ENCODE measurements at places on chromosomes 1 and 21. TPM values are rescaled to one million over a fixed set of nuclear protein-coding genes. Genes with fewer than 3 reads are reported as not detected.

The COL8A2 gene
- total RNA-seq = 1.5 TPM

- H3K27ac ChIP-seq = no peak overlapping the region
- no peaks in the 10 kb centered on the region for H3K27me3 ChIP-seq
- no peaks in the 10 kb centered on the region for H3K36me3 ChIP-seq
- H3K4me1 ChIP-seq = no peaks in the 10 kb centered on the region
- DNase-seq = no peak
These were observed 183.7 kb upstream of the RRP15 start for GRCh38 chr1:218101409-218101808.

DNA sequence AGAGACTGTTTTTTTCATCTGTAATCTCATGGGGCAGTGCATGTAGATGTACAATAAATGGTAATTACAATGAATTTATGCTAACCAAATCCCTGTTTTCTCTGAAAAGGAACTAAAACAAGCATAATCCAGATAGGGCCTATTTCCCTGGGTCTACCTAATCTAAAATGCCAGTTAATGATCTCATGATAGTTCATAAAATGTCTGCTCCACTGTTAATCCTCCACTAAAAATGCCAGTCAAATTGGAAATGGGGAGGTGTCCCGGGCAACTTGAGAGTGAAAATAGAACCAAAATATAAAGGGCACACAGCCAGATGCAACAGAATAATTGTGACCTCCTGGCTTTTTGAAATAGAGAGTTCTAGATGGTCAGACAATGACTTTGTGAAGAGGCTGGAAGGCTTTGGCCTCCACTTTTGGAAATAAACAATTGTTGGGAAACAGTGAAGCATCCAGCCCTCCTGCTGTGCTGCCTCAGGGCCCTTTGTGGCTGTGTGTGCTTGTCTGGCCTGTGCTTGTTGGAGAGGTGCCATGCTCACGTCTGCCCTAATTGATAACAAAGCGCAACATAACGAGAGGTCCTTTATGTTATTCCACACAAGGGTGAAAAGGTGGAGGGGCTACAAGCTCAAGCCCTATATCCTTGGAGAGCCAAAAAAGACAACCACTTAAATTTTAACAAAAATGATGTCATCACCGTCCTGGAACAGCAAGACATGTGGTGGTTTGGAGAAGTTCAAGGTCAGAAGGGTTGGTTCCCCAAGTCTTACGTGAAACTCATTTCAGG is 97.7 kb downstream of the ATP5PO start:
- H3K4me1 ChIP-seq = no peaks in the 10 kb centered on the region
- peaks cover 83% of the 10 kb centered on the region for H3K36me3 ChIP-seq
- H3K27ac ChIP-seq = no peak overlapping the region

- H3K36me3 ChIP-seq = no peaks in the 10 kb centered on the region
- DNase-seq = no peak
- H3K4me3 ChIP-seq = no peak overlapping the region
- no peaks in the 10 kb centered on the region for H3K27me3 ChIP-seq
These were observed 14.7 kb downstream of the SUSD4 start for GRCh38 chr1:223349241-223349640.

- H3K27ac ChIP-seq = no peak overlapping the region
- peaks cover under 1% of the 10 kb centered on the region for H3K4me1 ChIP-seq
- no peaks in the 10 kb centered on the region for H3K27me3 ChIP-seq
- H3K4me3 ChIP-seq = no peak overlapping the region
These were observed 6.8 kb downstream of the GPR137B start for GRCh38 chr1:236149003-236149595.

The FOXD2 gene
- 0.07 TPM for total RNA-seq

The ZMYM1 gene
- 29.4 TPM for total RNA-seq

The HHIPL2 gene
- 0.15 TPM for total RNA-seq

GRCh38 chr1:11898831-11899467 is 27.3 kb downstream of the KIAA2013 start:
- no peaks in the 10 kb centered on the region for H3K36me3 ChIP-seq
- peak; percentile 78 for DNase-seq
- H3K4me3 ChIP-seq = no peak overlapping the region
- no peak overlapping the region for H3K27ac ChIP-seq
- peaks cover 4% of the 10 kb centered on the region for H3K4me1 ChIP-seq

DNA sequence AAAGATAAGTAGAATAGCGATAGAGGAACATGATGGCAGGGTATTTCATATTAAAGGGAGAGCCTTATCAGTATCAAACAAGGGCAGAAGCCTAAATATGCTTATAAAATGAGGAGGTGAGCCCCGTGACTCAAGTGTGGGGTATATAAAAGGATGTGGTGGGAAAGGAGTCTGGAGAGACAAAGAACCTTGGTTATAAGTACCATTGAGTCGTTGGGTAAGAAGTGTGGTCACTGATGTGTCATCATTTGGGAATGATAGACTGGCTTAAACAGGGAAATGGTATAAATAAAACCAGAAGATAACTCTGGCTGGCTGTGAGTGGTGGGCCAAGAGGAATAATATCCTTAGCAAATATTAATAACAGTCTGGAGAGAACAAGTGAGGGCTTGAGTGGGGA is 10.9 kb upstream of the CD5L start:
- no peaks in the 10 kb centered on the region for H3K27me3 ChIP-seq
- no peak overlapping the region for H3K27ac ChIP-seq
- H3K36me3 ChIP-seq = no peaks in the 10 kb centered on the region
- no peak overlapping the region for H3K4me3 ChIP-seq

- H3K27ac ChIP-seq = no peak overlapping the region
- H3K4me3 ChIP-seq = no peak overlapping the region
- H3K4me1 ChIP-seq = no peaks in the 10 kb centered on the region
- no peaks in the 10 kb centered on the region for H3K36me3 ChIP-seq
These were observed 56.6 kb downstream of the ATP1B1 start for GRCh38 chr1:169163059-169163458.

GRCh38 chr21:32795376-32795775 is 23.8 kb upstream of the PAXBP1 start:
- DNase-seq = no peak
- H3K4me1 ChIP-seq = no peaks in the 10 kb centered on the region
- no peaks in the 10 kb centered on the region for H3K27me3 ChIP-seq
- no peak overlapping the region for H3K27ac ChIP-seq

GRCh38 chr1:31797216-31797615 is 18.6 kb downstream of the SPOCD1 start:
- no peaks in the 10 kb centered on the region for H3K27me3 ChIP-seq
- no peak overlapping the region for H3K4me3 ChIP-seq

The CD1B gene
- not detected for total RNA-seq

GRCh38 chr1:47431534-47431933 is 6.3 kb upstream of the FOXD2 start:
- no peaks in the 10 kb centered on the region for H3K36me3 ChIP-seq
- DNase-seq = peak; percentile 62
- H3K27ac ChIP-seq = no peak overlapping the region
- H3K4me3 ChIP-seq = no peak overlapping the region
- peaks cover 74% of the 10 kb centered on the region for H3K27me3 ChIP-seq
- H3K4me1 ChIP-seq = no peaks in the 10 kb centered on the region

- no peak for DNase-seq
- no peak overlapping the region for H3K4me3 ChIP-seq
- peaks cover 10% of the 10 kb centered on the region for H3K36me3 ChIP-seq
- no peaks in the 10 kb centered on the region for H3K4me1 ChIP-seq
- H3K27me3 ChIP-seq = no peaks in the 10 kb centered on the region
These were observed 5.0 kb downstream of the TOR1AIP2 start for GRCh38 chr1:179872558-179872957.

DNA sequence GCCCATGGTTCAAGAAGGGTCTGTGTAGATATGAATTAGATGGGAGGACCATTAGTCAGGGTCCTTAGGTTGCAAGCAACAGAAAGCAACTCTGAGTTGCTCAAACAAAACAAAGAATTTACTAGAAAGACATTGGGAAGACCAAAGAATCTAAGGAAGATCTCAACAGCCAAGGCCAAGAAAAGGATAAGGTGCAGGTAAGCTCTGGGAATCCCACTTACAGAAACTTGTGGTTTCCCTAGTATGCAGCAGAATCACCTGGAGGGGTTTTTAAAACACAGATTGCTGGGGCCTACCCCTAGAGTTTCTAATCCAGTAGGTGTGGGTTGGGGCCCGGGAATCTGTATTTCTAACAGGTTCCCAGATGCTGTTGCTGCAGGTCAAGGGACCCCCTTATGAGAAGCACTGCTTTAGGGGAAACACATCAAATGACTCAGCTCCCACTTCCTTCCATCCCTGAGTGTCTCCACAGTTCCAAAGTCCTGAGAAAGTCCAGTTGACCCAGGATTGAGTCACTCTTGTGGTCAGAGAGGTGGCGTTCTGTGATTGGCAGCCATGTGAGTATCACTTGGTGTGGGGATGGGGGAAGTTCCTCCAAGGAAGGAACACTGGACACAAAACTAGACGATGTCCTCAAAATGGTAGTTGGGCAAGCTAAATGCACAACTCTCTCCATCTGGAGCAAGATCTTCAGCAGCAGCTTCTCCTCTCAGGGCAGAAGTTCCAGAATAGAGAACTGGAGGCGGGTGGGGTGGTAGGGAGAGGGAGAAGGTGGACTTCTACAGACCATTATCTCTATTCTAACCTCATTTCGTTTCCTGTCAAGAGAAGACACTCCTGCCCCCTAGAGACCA is 24.2 kb upstream of the EYA3 start:
- H3K4me3 ChIP-seq = no peak overlapping the region
- peak; percentile 49 for DNase-seq
- H3K36me3 ChIP-seq = no peaks in the 10 kb centered on the region

The RPTN gene
- not detected for total RNA-seq

DNA sequence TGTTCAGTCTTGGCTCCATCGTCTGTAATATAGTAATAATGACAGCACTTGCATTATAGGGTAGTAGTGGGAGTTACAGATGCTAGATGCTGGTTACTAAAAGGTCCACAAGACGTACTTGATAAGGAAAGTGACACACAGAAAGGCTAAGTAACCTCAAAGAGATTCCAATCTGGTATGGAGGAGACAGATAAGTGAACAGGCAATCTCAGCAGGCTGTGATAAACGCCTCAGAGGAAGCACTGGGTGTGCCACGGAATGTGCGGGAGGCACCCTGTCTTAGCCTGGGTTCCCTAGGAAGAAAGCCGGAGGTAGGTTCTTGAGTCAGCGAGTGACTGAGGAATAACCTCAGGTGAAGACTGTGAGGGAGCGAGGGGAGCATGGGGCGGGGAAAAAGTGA is 4.6 kb upstream of the CTPS1 start:
- no peaks in the 10 kb centered on the region for H3K4me1 ChIP-seq
- H3K27ac ChIP-seq = no peak overlapping the region
- H3K27me3 ChIP-seq = no peaks in the 10 kb centered on the region

GRCh38 chr1:201419256-201419655 is 2.3 kb downstream of the TNNI1 start:
- no peak for DNase-seq
- H3K4me3 ChIP-seq = no peak overlapping the region
- H3K4me1 ChIP-seq = no peaks in the 10 kb centered on the region
- H3K27ac ChIP-seq = no peak overlapping the region
- H3K27me3 ChIP-seq = no peaks in the 10 kb centered on the region
- no peaks in the 10 kb centered on the region for H3K36me3 ChIP-seq

The GOLT1A gene
- 4.2 TPM for total RNA-seq

The WNT2B gene
- total RNA-seq = 0.66 TPM

The USP1 gene
- total RNA-seq = 64.6 TPM

The COP1 gene
- total RNA-seq = 41.3 TPM

DNA sequence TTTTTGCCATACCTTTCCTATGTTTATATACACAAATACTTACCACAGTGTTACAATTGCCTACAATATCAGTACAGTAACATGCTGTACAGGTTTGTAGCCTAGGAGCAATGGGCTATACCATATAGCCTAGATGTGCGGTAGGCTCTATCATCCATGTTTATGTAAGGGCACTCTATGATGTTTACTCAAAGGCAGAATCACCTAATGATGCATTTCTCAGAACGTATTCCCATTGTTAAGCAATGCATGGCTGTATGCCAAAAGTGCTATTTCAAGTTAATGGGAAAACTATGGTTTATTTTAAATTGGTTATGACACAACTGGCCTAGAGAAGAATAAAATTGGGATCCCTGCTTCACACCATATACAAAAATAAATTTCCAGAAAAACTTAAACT is 36.9 kb upstream of the DISP1 start:
- H3K4me3 ChIP-seq = no peak overlapping the region
- DNase-seq = no peak
- H3K36me3 ChIP-seq = no peaks in the 10 kb centered on the region
- H3K27me3 ChIP-seq = no peaks in the 10 kb centered on the region
- no peaks in the 10 kb centered on the region for H3K4me1 ChIP-seq
